ENCODE measurements at places on chromosomes 4 and X.

GRCh38 chr4:102867278-102868152 is 1.3 kb upstream of the CISD2 start:
- no peak for DNase-seq

- no peak for DNase-seq
Measured at GRCh38 chr4:39668887-39669286, 29.0 kb upstream of the UBE2K start.

DNA sequence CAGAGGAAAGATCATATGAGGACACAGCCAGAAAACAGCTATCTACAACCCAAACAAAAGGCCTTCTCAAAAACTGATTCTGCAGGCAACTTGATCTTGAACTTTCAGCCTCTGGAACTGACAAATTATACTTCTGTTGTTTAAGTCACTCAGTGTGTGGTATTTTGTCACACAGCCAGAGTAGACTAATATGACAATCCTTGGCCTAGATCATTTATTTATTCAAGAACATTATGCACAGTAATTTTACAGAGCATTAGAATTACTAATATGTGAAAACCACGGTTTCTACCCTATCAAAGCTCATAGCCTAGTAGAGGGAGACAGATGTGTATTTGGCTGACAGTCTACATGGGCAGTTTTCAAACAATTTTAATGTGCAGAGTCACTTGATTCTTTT is 167.8 kb upstream of the PCDH18 start:
- no peak for DNase-seq

DNA sequence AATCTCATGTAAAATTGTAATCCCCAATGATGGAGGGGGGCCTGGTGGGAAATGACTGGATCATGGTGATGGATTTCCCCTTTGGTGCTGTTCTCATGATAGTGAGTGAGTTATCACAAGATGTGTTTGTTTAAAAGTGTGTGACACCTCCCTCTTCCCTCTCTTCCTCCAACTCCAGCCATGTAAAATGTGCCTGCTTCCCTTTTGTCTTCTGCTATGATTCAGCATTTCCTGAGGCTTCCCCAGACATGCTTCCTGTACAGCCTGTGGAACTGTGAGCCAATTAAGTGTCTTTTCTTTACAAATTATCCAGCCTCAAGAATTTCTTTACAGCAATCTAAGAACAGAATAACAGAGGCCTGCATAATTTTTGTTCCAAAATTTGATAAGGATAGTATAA is 85.2 kb downstream of the ANAPC10 start:
- no peak for DNase-seq

- no peak for DNase-seq
Measured at GRCh38 chrX:22032084-22032483, at the start of gene PHEX. PHEX (plus strand) TSS chrX:22032325; CDS start chrX:22033006, 681 bp downstream.

DNA sequence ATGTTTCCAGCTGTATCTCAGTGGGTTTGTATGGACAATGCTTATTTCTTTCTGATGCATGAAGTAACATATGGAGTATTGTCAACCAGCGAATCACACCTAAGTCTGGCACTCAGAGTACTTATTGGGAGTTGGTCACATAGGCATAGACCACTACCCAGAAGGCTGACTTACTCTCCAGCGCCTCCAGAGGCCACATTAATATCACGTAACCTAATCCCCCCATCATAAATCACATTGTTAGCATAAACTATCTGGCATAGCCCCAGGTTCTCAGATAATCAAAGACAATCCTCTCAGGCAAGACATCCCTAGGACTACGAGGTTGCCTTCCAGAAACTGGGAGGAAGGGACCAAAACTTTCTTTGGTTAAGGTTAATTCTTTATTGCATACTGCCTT is 560.5 kb upstream of the PABPC4L start:
- DNase-seq, result no peak

- no peak for DNase-seq
Measured at GRCh38 chr4:8710416-8710815, 117.9 kb downstream of the CPZ start.

DNA sequence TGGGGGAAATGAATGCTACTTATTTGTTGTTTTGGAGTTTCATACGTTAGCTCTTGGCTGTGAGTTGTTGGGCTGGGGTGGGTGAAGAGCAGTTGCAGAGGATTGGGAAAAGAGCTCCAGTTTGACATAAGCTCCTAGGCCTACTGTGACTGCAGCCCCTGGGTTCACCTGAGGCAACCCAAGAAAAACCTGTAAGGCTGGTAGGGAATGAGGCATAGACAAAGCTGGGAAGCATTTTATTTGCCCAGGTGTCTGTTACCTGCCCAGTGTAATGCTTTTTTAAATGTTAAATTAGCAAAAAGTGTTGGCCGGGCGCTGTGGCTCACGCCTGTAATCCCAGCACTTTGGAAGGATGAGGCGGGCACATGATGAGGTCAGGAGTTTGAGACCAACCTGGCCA is 160.0 kb downstream of the FHIP1A start:
- DNase-seq, result no peak

GRCh38 chrX:82556588-82556987 is 951.5 kb upstream of the POU3F4 start:
- DNase-seq, result no peak

GRCh38 chr4:40755616-40756015 is 5.9 kb downstream of the NSUN7 start:
- DNase-seq, result no peak

DNA sequence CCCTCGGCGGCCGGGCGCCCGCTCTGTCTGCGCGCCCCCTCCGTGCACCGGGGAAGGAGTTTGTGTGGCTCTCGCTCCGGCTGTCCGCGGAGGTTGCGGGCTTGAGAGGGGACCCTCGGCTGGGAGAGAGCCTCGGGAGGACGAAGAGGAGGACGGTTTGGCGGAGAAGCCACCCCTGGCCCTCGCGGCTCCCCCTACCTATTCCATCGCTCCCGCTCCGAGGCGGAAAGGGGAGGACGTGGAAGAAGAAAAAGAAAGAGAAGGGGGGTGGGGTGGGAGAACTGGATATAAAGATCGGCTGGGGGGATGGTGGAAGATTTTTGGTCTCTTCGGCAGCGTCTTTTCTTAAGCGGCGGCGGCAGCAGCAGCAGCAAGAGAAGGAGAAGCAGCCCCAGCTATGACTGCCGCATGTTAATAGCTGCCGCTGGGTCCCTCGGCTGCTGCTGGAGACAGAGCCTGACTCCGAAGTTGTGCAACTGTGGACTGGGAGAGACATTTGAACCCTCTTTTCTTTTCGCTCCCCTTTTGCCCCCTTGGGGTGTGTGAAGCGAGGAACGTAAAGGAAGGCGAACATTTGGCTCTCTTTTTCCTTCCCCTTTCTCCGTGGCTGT is 895 bp downstream of the ADGRL3 start:
- no peak for DNase-seq

- no peak for DNase-seq
Measured at GRCh38 chrX:148192547-148192946, 211.4 kb downstream of the FMR1NB start.

DNA sequence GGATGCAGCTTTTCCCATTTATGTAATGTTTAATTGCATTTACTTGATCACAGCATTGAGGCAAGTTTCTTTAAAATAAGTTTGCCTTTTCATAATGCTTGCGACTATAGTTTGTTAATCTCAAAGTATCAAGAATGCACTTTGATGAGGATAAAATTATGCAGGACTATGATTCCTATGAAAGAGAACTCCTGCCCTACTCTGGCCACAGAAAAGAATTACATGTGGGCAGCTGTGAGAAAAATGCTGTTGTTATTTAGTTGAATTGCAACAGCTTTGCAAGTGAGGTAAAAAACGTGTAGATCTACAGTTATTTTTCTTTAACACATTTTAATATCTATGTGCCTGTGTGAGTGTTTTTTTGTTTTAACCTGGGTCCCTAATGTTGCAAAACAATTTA is 12.5 kb upstream of the OSTC start:
- no peak for DNase-seq

DNA sequence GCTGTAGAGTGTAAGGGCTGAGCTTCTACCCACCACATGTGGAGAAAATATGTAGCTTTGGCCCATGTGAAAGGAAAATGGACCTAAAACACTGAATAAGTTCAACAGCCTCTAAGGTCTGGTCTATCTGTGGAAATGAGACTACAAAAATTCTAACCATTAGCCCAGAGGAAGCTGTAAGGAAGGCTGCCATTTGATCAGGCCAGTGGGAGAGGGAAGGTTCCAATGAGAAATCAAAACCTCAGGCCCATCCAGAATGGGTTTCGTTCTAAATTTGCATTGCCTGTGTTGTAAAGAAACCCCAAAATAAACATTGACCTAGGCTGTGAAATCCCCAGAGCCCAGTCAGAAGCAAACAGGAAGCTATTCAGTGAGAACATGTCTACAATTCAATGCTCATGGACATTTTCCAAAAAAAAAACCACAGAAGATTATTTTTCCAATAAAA is 320.4 kb upstream of the SLC7A11 start:
- DNase-seq, result no peak

- DNase-seq, result no peak
Measured at GRCh38 chr4:176782794-176783193, 9.9 kb downstream of the VEGFC start.

DNA sequence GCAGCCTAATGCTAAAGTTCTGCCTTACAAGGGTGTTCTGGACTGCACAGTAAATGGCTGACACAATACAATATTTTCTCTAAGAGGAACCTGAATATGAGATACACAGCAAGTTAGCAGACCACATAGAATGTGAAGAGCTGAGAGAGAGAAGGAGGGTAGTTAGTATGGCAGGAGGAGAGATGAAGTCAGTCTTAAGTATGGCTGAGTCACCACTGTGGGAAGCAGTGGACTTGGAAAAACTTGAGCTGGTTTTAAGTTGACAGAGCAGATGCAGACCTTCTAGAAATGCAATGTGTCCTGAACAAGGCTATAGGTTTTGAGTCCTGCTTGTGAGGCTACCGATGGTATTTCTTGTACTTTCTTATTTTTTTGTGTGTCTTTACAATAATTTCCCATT is 172.5 kb downstream of the SH2D1A start:
- DNase-seq, result no peak

DNA sequence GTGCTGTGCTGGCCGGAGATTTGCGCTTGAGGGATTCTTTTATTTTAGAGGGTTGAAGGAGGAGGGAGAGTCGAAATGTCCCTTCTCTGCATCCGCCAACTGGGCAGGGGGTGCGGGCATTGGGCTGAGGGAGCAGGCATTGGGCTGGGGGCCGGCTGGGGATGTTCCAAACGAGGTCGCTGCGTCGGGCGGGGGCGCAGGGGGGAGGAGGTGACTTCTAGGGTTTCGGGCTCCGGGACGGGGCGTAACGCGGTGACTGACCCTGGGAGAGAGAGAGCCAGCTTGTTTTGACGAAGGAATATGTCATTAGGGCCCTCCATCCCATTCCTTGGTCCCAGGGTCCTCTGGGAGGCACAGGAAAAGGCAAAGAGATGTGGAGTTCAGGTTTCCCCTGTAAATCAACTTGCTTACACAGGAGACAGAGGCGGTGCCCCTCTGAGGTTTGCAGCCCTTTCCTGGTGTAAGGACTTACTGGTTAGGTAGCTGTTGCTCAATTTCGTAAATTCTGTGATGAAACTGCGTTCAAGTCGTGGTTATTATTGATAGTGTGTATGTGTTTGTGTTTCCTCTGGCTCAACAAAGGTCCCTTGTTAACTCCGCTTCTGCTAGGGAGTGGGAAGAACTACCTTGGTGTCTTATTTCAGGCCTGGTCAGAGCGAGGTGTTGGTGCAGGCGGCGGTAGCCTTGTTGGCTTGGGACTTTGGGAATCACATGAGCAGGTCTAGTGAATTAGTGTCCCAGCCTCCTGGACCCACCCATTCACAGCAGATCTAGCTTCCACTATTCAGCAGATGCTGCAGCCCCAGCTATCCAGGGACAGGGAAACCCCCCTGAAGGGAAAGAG is 716 bp downstream of the FHIP1A start:
- no peak for DNase-seq

DNA sequence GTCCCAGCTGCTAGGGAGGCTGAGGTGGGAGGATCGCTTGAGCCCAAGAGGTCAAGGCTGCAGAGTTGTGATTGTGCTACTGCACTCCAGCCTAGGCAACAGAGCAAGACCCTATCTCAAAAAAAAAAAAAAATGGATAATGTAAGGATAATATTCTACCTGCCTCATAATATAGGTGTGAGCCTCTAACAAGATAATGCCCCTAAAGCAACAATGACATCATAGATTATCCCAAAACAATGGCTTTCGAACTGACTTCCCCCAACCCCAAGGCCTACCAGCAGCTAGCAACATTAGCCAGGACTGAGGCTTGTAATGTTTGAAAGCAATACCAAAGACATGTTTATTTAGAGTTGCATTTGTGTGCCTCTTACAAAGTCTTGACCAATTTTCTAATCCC is 33.9 kb upstream of the ATP6AP2 start:
- no peak for DNase-seq

DNA sequence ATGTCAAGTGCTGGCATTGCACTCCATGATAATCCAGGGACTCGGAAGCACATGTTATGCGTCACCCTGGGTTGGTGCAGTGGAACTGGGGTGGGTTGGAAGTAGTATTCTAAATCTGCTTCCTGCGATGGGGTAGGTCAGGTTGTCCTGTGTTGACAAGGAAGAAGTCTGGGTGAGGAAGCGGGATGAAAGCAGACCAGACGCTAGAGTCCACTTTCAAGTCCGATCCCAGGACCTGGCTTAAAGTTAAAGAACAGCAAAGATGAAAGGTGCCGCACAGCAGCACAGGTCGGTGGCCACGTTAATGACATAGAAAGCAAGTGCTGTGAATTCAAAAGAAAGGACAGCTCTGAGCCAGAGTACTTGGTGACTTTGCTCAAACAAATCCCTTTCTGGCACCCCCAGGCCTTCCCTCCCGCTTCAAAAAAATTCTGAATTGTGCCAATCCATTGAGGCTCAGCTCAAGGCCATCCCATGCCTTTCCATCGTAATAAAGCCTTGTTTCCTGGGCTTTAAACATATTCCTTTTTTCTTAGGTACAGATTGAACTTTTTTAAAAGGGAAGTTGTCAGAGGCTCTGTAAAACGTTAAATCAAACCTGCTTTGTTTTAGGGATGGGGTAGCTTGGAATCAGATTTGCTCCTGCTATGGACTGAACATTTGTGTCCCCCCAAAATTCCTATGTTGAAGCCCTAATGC is 117.7 kb downstream of the PTTG2 start:
- DNase-seq, result no peak

DNA sequence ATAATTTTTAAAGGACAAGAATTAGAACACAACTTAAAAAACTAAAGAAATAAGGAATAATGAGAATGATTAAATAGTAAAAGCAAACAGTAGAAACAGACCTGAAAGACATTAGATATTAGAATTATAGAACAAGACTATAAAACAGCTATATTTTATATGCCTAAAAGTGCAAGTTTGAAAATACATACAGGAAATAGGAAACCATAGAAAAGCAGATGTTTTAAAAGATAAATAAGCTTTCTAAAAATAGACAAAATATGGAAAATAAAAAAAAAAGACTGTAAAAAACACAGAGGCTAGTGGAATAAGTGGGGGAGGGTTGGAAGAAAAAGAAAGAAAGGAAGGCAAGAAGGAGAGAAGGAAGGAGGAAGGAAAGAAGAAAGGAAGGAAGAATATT is 407.3 kb downstream of the IDS start:
- no peak for DNase-seq

- DNase-seq, result no peak
Measured at GRCh38 chr4:13294961-13295605, 189.1 kb downstream of the RAB28 start.

GRCh38 chrX:16451334-16451733 is 198.6 kb upstream of the S100G start:
- no peak for DNase-seq

- no peak for DNase-seq
Measured at GRCh38 chr4:183797011-183797444, 108.1 kb upstream of the STOX2 start.

GRCh38 chr4:83830138-83830888 is 294.4 kb downstream of the GPAT3 start:
- DNase-seq, result no peak
